8988T (cell line): ENCODE measurements at places on chromosomes 13 and 19.
A peak's percentile ranks its signal among the peaks of the same experiment; 100 is the strongest.

DNA sequence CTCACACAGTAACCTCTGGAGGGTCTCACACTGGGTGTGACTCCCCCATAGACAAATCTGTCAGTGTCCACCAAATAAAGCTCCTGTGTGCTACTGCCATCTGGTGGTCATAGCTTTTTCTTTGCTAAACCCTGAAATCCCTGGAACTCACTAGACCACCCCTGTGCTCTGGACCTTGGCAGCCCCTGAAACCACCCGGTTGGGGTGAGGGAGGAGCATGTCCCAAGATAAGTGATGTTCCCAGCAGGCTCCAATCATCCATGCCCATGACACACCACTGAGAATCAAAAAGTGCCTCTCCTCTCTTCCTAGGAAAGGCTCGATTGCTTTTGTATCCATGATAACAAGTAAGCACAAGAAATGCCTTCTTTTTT lies 6.5 kb upstream of the HSD17B14 start:
- no peak for DNase-seq

- DNase-seq: no peak
Measured at GRCh38 chr19:3969435-3970312, 1.2 kb downstream of the DAPK3 start.

DNA sequence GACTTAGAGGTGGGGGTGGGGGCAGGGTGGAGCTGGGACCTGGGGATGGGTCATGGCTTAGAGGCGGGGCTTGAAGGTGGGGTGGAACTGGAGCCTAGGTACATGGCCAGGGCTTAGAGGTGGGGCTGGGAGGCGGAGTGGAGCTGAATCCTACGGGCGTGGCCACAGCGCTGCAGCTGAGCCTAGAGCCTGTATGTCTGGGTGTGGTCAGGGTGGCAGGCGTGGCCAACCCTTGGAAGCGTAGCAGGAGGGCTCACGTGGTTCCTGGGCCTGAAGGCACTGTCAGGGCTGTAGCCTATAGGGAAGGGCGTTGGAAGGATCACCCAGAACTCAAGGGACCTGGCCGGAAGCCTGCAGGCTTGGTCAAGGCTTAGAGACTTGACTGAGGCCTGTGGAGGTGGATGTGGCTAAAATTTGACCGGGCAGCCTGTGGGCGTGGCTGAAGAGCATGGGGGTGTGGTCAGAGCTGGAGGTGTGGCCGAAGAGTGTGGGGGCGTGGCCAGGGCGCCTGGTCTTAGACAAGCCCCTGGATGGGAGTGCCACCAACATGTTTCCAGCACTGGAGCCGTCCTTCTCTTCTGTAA lies 24.3 kb downstream of the COLGALT1 start:
- peak; percentile 81 for DNase-seq

GRCh38 chr13:62799931-62800436 lies 1384.3 kb upstream of the PCDH20 start:
- no peak for DNase-seq

GRCh38 chr19:54275951-54276350 lies 5.0 kb downstream of the LILRB2 start:
- DNase-seq: no peak

DNA sequence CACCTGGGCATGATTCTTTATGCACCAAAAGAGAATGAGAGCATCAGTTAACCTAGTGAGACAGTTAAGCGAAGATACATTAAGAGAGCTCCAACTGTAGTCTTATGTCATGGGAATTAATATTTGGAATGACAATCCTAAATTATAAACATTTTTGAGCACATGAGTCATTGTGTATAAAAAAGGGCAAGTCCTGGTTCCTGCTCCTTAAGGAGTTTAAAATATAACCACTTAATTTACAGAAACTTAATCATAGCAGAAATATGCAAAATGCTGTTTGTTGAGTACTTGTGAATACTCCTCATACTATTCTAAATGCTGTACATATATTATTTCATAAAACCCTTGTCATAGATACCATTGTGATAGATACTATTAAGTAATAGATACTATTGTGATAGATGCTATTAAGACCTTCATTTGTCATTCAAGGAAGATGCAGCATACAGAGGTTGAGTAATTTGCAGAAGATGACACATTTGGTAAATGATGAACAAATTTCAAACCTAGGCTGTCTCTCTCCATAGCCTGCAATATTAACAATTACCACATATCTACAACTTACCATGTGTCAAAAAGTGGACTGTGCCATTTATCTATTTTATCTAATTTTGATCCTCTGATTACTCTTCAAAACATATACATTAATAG lies 301.0 kb downstream of the TBC1D4 start:
- DNase-seq: no peak

DNA sequence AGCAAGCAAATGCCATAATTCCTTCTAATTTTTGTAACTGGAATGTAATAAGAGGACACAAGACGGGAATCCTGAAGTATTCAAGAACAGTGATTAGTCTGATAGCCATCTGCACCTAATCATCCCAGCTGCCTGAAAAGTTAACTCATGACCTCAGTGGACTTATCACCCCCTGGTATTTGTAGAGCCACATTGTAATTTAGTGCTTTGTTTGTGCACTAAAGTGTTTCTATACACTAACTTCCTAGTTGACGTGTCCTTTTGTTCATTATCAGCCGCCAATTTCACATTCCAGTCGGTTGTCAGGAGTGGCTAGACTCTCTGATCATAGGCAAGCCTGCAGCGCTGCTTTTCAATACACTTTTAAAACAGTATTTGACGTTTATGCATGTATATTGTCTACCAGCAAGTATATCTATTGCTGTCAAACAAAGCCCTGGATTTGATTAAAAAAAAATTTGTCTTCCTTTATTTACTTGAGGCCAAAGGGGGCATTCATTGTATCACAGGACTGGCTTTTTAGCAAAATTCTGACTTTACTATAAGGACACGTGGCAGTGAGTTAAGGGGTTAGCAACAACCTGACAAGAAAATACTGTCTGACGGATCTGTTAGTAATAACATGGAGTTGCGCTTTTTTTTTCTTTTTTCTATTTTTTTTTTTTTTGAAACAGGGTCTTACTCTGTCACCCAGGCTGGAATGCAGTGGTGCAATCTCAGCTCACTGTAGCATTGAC lies 10.4 kb upstream of the SOX21 start:
- DNase-seq: no peak

- DNase-seq: no peak
Measured at GRCh38 chr13:53759016-53759415, 730.4 kb downstream of the OLFM4 start.

GRCh38 chr19:16309643-16310042 lies 15.0 kb upstream of the KLF2 start:
- no peak for DNase-seq

- no peak for DNase-seq
Measured at GRCh38 chr13:65188721-65189120, 2041.4 kb downstream of the PCDH9 start.

DNA sequence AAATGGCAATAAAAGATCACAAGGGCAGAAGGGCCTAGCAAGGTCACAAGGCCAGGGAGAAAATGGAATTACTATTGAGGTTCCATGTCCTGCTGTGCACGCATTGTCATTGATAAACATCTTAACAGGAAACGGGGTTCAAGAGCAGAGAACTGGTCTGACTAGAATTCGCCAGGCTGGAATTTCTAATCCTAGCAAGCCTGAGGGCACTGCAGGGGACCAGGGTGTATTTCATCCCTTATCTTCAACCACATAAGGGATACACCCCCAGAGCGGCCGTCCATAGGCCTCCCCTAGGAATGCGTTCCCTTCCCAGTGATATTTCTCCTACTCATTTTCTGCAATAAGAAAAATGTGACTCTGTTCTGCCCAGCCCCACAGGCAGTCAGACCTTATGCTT lies 19.5 kb downstream of the ERICH4 start:
- DNase-seq: no peak

- no peak for DNase-seq
Measured at GRCh38 chr19:6868351-6868750, 19.0 kb upstream of the ADGRE1 start.

DNA sequence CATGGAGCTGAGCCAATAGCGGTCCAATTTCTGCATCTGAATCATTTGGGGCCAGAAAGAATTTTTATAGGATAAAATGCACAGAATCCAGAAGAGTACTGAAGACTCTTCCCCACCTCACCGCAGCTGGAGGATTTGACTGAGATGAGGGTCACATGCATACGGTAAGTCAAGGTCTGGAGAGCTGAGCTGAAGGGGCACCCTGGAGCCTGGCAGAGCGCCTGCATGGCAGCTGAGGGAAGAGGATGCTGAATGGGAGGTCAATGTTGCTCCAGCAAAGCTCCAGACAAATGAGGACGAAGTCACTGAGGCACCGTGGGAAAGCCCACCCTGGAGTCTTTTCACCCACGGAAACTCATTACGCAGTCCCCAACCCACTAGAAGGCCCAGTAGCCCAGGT lies 43.4 kb upstream of the ATP12A start:
- no peak for DNase-seq

DNA sequence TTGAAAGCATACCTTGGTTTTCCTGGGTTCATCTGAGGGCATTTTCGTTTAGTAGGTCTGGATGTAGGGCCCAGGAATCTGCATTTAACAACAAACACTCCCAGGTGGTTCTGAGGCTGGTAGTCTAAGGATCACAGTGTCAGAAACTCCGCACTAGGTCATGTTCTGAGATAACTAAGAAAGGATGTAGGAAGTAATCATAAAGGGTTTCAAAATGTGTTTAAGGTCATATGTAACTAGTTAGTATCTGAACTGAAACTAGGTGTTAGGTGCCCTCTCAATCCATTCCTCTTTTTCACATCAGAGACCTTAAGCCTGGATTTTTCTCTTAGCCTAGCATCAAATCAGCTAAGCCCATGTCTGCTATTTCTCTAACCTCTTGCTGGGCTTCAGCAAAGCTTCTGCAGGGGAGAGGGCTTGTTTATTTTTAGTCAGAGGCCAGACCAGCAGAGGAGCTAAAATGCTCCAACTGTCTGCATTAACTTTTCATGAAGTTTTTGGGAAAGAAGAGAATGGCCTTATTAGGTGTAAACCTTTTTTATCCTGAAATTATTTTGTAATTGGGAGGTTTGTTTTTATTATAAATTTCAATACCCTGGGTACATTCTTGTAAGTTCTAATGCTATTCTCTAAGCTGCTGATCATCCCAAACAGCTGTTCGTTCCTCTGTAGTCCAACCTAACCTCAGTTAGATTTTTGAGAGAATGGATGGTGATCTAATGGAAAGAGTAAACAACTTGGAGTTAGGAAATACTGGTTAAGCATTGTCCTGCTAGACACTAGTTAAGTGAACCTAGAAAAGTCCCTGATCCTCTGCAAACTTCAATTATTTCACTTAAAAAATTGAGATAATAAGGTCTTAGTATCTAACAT lies 262.8 kb upstream of the RFC3 start:
- DNase-seq: no peak

DNA sequence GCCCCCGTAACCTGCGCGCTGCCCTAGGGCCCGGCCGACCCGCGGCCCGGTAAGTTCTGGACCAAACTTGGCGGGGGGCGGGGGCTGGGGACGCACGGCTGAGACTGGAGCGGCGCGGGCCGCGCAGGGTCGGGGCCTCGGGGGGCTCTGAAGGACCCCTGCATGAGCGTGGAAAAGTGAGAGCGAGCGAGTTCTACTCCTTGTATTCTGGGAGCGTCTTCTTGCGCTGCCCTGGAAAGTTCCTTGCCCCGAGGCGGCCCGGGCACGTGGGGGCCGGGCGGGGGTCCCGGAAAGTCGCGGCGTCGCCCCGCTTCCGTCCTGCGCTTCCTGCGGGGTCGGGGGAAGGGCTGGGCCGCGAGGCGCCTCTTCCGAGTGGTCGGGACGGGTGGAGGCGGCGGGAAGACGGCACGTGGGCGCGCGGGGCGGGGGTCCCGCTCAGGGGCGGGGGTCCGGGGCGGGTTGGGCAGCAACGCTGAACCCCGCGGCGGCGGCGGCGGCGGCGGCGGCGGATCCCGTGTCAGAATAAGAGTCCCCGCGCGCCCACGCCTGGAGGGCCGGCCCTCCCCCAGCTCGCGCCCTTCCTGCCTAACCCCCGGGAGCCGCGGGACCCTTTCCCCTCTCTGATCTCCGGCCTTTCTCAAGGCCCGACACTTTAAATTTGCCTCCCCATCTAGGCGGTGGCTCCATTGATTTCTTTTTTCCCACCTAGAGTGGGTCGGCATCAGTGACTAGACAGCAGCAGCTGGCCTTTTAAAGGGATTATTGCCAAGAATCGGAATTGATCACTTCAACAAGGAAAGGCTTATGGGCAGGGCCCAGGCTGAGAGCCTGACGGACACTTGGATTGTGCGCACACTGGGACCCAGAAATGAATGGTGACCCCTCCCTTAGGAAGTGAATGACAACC lies 749 bp downstream of the GATAD2A start:
- no peak for DNase-seq

DNA sequence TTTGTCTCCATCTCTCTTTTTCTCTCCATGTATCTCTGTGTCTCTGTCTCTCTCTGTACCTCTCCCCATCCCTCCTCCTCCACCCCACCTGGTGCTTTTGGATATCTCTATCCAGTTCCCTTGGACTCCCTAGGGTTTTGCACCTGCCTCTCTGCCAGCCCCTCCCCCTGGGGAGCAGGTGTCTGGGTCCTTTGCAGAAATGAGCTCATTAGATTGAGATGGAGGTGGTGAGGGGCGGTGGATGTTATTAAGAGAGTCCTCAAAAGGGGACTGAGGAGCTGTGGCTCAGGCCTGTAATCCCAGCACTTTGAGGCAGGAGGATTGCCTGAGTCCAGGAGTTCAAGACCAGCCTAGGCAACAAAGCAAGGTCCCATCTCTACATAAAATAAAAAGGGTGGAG lies 2.1 kb downstream of the KCNN4 start:
- no peak for DNase-seq

GRCh38 chr13:26503826-26504594 lies 53.5 kb upstream of the WASF3 start:
- no peak for DNase-seq

DNA sequence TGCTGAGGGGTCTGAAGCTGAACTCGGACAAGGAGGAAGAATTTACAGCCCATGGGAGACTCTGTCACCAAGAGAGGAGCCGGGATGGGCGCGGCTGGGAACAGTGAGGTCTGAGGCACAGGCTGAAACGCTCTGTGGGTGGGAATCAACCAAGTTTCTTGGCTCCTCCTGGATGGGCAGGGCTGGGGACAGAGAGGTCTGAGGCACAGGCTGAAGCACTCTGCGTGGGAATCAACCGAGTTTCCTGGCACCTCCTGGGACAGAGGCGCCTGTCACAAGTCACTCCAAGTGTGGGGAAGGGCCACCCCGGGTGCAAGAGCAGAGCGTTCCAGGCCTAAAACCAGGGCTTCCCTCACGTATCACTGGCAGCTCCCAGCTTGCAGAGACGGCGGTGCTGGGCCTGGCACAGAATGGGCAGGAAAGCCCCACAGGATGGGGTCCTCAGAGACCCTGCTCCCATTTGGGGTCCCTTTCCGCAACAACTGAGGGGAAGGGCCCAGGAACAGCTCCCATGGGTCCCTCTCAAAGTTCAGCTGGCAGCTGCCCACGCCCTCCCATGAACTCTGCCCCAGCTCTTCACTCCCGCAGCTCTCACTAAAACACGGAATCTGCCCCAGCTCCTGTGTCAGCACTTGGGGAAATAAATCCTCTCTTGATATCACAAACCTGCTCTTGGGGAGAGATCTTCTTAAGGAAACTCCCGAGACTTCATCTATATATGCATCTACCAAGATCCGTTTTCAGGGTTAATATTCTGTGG lies 18.5 kb downstream of the AP3D1 start:
- DNase-seq: no peak
